CD4-positive, CD25-positive, alpha-beta regulatory T cell (primary cell): ENCODE measurements at places on chromosomes 5 and 9.

GRCh38 chr9:134403682-134404301, 77.5 kb downstream of the RXRA start:
- no peak for DNase-seq

DNA sequence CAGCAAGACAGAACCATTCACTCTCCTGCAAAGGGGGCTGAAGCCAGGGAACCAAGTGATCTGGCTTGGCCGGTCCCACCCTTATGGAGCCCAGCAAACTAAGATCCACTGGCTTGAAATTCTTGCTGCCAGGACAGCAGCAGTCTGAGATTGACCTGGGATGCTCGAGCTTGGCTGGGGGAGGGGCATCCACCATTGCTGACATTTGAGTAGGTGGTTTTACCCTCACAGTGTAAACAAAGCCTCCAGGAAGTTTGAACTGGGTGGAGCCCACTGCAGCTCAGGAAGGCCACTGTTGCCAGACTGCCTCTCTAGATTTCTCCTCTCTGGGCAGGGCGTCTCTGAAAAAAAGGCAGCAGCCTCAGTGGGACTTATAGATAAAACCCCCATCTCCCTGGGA, 60.5 kb downstream of the TNFSF8 start:
- DNase-seq, result no peak

- no peak for DNase-seq
Measured at GRCh38 chr5:5348135-5348534, 74.3 kb upstream of the ICE1 start.

- no peak for DNase-seq
Measured at GRCh38 chr9:93136011-93136440, 2.0 kb upstream of the NINJ1 start.

- DNase-seq, result no peak
Measured at GRCh38 chr5:67014957-67015400, 181.6 kb downstream of the CD180 start.

DNA sequence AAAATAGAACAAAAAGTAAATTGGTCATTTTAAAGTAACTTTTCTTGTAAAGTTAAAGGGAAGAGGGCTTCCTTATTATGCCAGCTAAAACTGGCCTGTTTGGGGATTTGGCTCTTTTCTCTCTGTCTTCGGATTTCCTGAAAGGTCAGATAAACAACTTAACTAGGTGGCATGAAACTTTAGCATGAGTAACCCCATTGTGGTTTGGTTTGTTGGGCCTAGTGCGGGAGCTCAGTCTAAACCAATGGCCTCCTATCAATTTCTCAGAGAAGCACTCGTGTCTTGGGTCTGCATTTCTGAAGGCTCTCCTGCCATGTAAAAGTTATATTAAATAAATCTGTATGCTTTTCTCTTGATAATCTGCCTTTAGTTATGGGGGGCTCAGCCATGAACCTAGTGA, 48.5 kb upstream of the ANKH start:
- no peak for DNase-seq

- peak; percentile 76 for DNase-seq
Measured at GRCh38 chr9:33165263-33166151, 1.6 kb downstream of the B4GALT1 start.

DNA sequence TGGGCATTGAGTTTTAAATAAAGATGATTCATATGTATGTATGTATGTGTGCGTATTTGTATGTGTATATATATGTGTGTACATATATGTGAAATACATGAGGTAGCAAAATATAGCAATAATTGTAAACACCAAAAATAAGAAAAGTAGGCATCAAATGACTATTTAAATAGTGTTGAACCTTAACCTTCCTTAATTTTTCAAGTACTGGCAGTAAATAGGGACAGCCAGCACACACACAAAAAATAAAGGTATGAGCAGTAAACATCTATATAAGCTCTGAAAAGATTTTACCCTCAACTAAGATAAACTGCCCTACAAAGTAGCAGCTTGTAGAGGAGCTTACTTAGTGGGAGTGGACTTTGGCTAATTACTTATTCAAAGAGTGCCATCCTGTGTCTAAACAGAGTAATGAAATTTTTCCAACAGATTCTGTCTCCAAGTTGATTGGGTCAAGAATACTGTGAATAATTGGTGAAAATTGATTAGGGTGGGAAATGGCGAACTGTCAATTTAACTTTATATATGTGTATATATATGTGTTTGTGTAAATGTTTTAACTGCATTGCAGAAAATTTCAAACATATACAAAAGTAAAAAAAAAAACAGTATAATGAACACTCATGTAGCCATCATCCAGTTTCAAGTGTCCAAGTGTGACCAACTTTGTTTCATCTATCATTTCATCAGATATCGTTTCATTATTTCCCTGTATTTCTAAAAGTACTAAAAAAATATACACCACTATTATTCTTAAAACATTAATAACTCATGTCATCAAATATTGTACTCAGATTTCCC, 2.0 kb upstream of the ADAMTS6 start:
- DNase-seq, result peak; percentile 65

GRCh38 chr5:142608081-142608480, 77.8 kb downstream of the FGF1 start:
- DNase-seq, result no peak

DNA sequence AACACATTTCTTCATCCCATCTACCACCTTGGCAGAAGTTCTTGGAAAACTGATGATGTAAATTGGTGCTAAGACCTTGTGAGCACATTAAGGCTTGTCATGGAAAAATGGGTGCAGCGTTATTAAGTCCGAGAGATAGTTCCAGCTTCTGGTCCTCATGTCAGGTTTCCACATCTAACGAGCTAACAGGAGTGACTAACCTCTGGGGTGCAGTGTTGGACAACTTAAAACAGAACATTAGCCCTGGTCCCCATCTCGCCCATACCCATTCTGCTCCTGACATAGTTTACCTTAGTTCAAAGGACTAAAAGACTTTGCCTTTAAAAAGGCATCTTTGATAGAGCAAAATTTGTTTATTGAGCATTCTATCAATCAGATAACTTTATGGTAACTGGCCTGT, 128.0 kb downstream of the SLC1A3 start:
- peak; percentile 19 for DNase-seq

GRCh38 chr5:176781054-176781375, 29.3 kb upstream of the UNC5A start:
- DNase-seq, result no peak

GRCh38 chr5:16903480-16904300, 32.4 kb downstream of the MYO10 start:
- DNase-seq, result no peak

DNA sequence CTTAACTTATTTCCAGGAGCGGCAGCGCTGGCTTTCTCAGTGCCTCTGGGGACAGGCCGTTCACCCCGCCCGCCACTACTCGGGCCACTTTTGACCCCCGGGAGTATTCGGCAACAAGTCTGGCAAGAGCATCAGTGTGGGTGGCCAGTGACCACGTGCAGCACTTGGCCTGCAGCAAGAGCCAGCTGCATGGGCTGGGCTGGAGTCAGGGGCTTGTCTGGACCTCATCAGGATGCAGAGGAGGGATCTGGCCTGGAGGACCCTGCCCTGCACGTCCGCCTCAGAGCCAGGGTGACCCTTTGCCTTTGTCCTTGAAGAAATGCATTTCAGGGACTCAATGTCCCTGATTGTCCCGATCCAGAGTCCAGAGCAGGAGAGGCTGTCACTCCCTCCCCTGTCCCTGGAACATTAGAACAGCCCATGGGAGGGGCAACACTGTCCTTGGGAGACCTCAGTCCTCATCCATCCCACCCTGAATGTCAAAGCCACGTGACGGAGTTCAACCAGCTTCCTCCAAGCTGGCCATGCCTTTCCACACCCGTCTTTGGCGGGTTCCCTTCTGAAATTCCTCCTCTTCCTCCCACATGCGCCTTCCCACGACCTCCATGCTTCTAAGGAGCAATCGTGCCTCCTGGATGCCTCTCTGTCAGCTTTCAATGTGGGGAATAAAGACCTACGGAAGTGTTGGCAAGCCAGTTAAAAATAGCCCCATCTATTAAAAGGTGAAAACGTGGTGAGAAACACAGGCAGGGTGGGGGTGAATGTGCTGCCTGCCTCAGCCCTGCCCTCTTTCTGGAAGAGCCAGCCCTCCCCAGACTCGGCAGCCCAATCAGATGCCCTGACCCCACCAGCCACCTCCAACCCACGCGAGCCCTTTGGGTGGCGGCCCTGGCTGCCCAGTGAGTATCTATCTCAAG, 99.0 kb downstream of the OLFM1 start:
- DNase-seq, result no peak

DNA sequence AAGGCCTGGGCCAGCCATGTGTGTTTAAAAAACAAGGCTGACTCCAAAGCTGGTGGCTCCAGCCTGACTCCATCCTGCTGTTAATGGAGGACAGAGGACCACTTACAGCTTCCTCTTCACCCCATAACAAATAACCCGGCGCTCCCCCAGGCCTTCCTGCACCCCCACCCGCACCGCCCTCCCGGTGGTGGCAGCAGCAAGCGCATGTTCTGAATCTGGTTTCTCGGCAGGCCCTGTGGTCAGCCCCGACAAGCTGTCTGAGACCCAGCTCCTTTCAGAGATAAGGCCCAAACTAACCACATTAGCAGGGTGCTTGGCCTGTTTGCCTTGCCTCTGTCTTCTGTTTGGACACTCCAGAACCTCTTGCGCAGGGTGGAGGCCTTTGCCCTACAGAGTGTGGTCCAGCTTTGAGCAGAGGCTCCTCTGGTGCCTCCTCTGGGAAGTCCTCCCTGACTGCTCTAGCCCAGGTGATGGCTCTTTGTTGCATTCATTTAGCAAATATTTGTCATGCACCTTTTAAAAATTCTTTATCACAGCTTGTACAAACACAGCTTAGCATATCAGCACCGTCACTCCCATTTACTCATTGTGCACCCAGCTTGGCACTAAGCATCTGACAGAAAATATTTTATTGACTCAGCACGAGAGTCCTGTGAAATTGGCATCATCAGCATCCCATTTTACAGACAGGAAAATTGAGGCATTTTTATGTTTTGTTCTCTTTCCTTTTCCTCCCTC, 78.4 kb downstream of the NDFIP1 start:
- DNase-seq, result no peak

DNA sequence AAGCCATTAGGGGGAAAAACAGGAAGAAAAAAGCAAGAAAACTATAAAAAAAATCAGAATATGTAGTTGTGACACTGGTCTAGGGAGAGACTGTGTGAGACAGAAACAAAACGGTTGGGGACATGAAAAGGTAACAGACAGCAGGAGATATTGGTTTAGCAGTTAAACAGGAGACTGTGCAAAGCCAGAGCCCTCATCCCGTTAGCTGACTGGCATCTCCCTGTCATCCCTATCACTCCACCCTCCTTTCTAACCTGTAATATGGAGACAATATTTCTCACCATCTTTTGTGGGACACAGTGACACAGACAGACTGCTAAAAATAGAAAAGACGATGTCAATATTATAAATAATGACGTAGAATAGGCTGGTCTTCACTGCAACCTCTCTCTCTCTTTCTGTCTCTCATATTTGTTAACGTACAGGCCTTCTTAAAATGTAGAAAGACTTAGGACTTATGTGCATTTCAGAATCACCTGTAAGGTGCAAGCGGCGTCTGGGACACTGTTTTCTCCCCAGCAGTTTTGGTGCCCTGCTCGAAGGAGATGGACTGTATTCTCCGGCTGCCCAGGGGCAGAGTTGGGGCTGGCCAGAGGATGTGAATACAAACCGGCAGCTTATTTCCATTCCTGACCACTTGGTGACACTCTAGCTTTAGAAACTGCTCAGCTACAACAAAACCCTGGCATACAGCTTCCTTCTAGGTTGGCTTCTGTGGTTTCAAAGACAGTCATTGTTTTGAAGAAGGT, 190.6 kb downstream of the MAT2B start:
- DNase-seq, result peak; percentile 3

DNA sequence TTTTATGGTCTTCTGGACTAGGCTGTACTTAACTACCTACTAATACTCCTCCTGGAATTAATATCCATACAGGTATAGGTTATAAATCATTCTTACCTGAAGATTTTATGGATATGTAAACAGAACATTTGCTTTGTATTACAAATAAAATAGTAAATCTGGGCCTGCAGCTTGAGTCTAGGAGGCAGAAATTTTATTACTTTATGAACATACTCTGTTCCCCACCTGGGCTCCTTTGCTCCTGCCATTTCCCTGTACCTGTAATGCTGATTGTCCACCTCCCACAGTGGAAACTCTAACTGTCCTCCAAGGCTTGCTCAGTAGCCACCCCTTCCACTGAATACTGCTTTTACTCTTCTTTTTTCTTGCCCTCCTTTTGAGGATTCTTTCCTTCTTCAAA, 108.0 kb downstream of the PAM start:
- DNase-seq, result no peak

- no peak for DNase-seq
Measured at GRCh38 chr5:64299805-64300204, 134.2 kb downstream of the RNF180 start.

- DNase-seq, result no peak
Measured at GRCh38 chr5:111227226-111227782, 3.1 kb downstream of the CAMK4 start.

DNA sequence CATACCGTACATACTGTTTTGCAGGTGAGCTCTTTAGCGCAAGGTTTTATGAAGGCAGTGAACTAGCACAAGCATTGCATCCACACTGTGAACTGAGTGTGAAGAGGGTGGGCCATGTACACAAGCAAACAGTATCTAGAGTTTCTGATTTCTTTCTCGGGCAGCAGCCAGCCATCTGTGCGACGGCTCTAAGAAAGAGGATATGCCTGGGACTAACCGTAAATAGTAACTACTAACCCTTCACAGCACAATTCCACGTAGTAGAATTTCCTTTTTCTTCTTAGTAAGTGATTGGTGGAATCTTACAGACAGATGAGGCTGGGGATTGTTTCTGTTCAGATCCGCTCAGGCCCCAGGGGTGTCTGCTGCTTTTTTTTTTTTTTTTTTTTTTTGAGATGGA, 89.0 kb downstream of the DRD1 start:
- no peak for DNase-seq

GRCh38 chr5:132539716-132540115, 3.6 kb downstream of the IL5 start:
- no peak for DNase-seq

- DNase-seq, result no peak
Measured at GRCh38 chr5:173883347-173883924, 4.7 kb upstream of the CPEB4 start.

DNA sequence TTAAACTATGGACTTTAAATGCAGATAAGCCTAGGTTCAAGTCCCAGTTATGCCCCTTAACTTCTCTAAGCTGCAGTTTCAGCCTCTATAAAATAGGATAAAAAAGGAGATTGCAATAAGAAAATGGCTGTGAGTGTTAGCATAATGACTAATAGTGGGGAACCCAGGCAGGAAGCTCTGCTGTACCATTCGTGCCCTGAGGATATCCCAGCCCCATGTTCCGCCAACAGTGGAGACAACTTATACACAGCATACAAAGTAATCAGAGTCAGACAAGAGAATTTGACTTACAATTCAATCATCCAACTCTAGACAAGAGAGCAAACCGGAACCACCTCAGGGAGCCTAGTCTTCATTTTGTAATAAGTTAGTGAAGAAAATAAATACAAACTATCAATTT, 141.5 kb upstream of the FSTL4 start:
- DNase-seq, result no peak

- DNase-seq, result no peak
Measured at GRCh38 chr5:160260881-160261815, 31.8 kb downstream of the FABP6 start.

GRCh38 chr9:127098916-127099553, 23.4 kb downstream of the ANGPTL2 start:
- no peak for DNase-seq
